Body of pancreas (tissue), 4 donors: ENCODE measurements at places on chromosomes 3 and 15. TPM values are rescaled to one million over a fixed set of nuclear protein-coding genes. Genes with fewer than 3 reads are reported as not detected.

GRCh38 chr3:170081079-170081741 lies 43.4 kb downstream of the GPR160 start:
- H3K27ac ChIP-seq: no peak overlapping the region
- peaks cover 3% of the 10 kb centered on the region for H3K4me1 ChIP-seq
- DNase-seq: no peak
- H3K4me3 ChIP-seq: no peak overlapping the region

DNA sequence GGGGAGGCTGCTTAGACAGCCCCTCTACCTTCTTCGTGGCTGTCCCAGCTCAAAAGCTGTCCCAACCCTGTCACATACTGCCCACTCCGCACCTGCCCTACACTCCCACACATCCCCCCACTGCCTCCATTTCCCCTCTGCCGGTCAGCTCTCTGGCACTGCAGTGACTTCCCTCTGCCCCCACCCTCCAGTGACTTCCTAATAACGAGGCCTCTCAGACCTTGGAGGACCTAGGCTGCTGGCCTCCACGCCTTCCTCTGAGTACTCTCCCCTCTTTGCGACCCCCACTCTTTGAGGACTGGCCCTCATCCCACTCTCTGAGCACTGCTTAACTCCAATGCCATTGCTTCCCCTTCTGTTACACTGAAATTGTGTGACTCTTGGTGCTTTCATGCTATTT lies 45.3 kb downstream of the KY start:
- no peak overlapping the region for H3K27ac ChIP-seq
- no peaks in the 10 kb centered on the region for H3K27me3 ChIP-seq
- H3K4me3 ChIP-seq: no peak overlapping the region
- no peaks in the 10 kb centered on the region for H3K4me1 ChIP-seq
- no peaks in the 10 kb centered on the region for H3K36me3 ChIP-seq

RHO gene
- total RNA-seq: not detected

DNA sequence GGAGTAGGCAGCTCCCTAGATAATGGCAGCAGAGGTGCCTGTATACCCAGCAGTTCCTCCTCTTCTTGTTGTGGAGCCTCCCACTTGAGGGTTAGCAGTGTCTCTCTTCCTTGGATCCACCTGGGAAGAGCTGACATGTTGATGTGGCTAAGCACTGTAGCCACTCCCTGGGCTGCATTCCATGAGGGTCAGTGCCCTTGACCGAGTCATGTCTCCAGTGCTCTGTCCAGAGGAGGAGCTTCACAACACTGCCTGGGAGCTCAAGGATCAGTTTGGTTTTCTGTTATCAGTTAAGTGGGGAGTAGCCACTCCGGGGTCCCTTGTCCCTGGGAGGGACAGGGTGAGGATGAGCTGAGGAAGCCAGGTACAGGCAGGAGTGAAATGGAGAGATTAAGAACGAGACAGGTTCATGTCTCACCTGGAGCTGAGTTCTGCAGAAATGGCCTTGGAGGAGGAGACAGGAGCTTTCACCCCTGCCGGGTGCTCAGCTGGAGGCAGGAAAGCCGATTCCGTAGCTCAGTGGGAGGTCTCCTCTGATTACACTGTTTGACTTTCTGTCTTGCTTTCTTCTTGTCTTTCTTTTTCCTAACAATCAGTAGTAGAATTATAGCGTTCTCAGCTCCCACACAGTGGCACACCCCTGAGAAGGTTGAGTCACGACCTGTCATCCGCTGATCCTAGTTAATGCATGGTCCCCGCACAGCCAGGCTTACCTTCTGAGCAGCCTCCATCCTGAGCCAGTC lies 57.9 kb upstream of the SEC22A start:
- peak; percentile 25 for DNase-seq
- H3K27ac ChIP-seq: peak overlapping the region; percentile 68
- peaks cover 15% of the 10 kb centered on the region for H3K4me1 ChIP-seq

TMEM108 gene
- not detected for total RNA-seq

C15orf62 gene
- not detected for total RNA-seq

KNG1 gene
- not detected for total RNA-seq

DNA sequence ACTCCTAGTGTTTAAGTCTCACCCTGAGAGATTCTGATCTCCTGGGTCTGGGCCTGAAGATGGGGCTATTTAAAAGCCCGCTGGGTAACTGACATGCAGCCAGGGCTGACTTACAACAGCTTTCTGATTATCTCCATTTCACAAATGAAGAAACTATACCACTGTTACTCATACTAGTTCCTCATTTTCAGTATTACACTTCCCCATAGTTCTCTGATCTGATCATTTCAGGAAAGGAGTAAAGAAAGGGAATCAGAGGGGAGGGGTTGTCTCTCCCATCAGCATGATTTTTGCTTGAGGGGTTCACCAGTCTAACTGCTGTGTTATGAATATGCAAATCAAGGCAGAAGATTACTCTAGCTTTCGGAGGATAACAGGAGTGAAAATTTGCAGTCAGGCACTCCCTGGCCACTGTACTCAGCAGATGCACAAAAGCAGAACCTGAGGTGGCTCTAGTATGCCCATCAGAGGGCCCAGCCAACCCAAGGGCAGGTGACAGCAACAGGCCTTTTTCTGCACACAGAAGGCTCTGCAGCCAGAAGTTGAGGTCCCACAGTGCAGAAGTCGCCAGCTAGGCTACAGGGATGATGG lies 59.4 kb downstream of the DAPK2 start:
- H3K4me1 ChIP-seq: peaks cover 22% of the 10 kb centered on the region
- no peak overlapping the region for H3K4me3 ChIP-seq
- no peaks in the 10 kb centered on the region for H3K27me3 ChIP-seq
- DNase-seq: peak; percentile 32
- no peak overlapping the region for H3K27ac ChIP-seq

GLDN gene
- 2.6 TPM for total RNA-seq

DNA sequence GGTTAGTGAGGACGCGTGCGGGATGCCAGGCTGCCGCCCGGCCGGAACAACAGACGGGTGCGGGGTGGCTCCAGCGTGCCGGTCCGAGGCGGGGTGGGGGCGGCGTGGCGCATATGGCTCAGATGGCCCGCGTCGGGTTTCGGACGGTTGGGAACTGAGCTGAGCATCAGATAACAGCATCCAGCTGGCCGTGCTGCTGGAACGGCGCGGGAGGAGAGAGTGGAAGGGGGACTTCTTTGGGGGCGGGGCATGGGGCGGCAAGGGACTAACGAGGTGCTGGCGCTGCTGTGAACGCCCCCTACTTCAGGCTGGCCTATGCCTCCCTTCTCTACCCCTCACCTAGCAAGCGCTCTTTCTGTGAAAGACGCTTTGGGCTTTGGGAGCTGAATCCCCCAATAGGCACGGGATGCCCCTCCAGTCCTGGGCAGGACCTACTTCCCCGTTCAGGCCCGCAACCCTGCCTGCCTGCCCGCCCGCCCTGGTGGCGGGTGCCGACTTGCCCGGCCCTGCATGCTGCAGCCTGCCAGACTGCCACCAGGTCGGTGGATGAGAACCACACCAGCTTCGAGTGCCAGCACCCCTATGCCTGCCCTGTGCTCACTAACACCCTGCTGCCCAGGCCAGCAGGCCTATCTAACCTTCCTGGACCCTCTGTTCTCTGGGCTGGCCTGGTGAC lies 542 bp downstream of the INKA1 start:
- peaks cover 50% of the 10 kb centered on the region for H3K4me1 ChIP-seq
- no peaks in the 10 kb centered on the region for H3K27me3 ChIP-seq
- H3K36me3 ChIP-seq: no peaks in the 10 kb centered on the region
